ENCODE measurements at places on chromosomes 11 and 22.

DNA sequence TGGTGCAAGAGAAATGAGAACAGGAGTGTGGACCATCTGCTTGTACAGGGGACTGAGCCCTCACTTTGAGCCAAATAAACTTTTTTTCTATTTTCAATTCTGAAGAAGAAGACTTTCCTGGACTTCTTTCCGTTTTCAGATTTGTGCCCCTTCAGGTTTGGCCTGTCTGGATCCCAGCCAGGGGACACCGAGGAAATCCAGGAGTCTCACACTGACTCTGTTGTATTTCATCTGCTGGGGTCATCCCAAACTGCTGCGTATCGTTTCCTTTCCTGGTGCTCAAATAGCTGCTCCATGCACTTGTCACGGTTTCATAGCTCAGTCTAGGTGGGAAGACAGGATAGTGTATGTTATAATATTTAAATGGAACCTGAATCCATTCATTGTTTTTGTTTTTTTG lies 51.7 kb downstream of the GGTLC2 start:
- H3K27me3 ChIP-seq, result no peaks in the 10 kb centered on the region
- DNase-seq, result no peak
- no peak overlapping the region for H3K4me3 ChIP-seq
- no peaks in the 10 kb centered on the region for H3K36me3 ChIP-seq

DNA sequence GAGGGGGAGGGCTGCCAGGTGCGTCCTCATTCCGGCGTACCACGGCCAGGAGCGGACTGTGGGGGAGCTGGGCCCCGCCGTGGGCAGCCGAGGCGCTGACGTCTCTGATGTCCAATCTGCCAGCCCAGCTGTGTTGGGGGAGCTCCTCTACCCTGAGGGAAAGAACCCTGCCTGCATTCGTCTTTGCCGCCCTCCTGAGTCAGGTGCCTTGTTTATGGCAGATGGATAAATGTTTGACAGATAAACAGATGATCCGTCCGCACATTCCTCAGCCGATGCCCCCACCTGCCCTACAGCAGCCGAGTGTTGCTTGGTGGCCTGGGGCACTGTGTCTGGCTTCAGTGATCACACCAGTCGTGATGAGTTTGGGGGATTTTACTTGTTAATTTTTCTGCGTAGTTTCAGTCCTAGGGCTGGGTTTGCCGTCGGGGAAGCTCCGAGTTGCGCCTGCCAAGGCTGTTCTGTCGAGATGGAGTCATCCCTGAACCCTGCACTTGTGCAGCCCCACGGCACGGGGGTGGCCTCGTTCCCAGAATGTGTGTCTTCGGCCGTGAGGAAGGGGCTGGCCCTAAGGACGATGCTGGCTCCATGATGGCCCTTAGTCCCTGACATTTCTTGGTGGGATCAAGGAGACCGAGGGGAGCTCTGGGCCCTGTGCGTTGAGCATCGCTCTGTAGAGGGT lies 1083.9 kb downstream of the BRD1 start:
- no peak overlapping the region for H3K27ac ChIP-seq
- H3K27me3 ChIP-seq, result no peaks in the 10 kb centered on the region
- no peaks in the 10 kb centered on the region for H3K36me3 ChIP-seq

DNA sequence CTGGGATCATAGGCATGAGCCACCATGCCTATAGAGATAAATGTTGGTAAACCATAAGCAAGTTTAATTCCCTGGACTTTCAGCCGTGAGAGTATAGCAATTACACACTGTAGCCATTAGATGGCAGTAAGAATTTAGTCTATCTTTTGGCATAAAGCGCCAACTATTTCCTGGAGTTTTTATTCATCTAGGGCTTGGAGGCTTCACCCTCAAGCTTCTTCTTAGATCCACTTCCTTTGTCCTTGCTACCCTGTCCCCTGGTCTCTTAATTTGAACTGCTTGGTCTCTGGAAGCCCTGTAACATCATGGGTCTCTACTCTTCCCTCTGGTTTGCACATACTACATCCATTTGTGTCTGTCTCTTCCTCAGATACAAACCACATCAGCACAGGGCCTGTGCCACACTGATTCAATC lies 38.2 kb downstream of the OR10A6 start:
- no peak overlapping the region for H3K4me3 ChIP-seq
- no peak overlapping the region for H3K27ac ChIP-seq
- H3K4me1 ChIP-seq, result no peaks in the 10 kb centered on the region
- DNase-seq, result no peak
- H3K27me3 ChIP-seq, result no peaks in the 10 kb centered on the region
- H3K36me3 ChIP-seq, result no peaks in the 10 kb centered on the region

DNA sequence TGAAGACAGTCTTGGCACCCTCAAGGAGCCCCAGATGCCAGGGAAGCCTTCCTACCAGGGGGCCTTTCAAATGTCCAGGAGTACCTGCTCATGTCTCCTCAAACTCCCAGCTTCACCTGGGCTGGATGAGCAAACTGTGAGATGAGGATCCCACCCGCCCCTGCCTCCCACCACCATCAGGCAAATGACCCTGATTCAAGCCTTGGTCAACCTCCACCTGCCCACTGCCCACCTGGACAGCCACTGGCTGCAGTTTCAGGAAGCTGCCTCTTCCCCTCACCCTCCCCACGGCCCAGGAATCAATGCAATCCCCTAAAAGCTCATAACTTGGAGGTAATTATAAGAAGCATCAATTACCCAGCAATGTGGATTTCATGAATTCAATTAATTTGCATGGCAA lies 122.7 kb downstream of the BUD13 start:
- H3K27me3 ChIP-seq, result peaks cover under 1% of the 10 kb centered on the region
- H3K27ac ChIP-seq, result no peak overlapping the region
- H3K4me3 ChIP-seq, result no peak overlapping the region
- no peaks in the 10 kb centered on the region for H3K4me1 ChIP-seq
- no peaks in the 10 kb centered on the region for H3K36me3 ChIP-seq
- DNase-seq, result no peak

GRCh38 chr11:55106391-55106790 lies 155.6 kb upstream of the TRIM48 start:
- H3K4me1 ChIP-seq, result no peaks in the 10 kb centered on the region
- H3K4me3 ChIP-seq, result no peak overlapping the region
- H3K27me3 ChIP-seq, result no peaks in the 10 kb centered on the region
- no peaks in the 10 kb centered on the region for H3K36me3 ChIP-seq
- no peak overlapping the region for H3K27ac ChIP-seq
- no peak for DNase-seq

GRCh38 chr22:24433001-24433827 lies 5.8 kb downstream of the ADORA2A start:
- no peak for DNase-seq
- peaks cover 55% of the 10 kb centered on the region for H3K36me3 ChIP-seq
- peak overlapping the region; percentile 75 for H3K4me3 ChIP-seq
- peak overlapping the region; percentile 96 for H3K27ac ChIP-seq
- peaks cover 79% of the 10 kb centered on the region for H3K4me1 ChIP-seq

DNA sequence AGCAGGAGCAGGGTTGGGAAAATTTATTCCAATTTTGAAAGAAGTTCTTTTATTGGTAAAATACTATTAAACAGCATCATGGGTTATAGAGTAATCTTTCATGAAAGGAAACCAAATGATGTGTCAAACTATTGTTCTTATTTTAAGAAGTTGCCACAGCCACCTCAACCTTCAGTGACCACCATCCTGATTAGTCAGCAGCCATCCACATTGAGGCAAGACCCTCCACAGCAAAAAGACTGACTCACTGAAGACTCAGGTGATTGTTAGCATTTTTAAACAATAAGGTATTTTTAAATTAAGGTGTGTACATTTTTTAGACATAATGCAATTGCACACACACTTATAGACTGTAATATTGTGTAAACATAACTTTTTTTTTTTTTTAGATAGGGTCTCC lies 3.7 kb upstream of the HEPHL1 start:
- H3K4me3 ChIP-seq, result no peak overlapping the region
- no peaks in the 10 kb centered on the region for H3K27me3 ChIP-seq
- DNase-seq, result no peak
- no peaks in the 10 kb centered on the region for H3K36me3 ChIP-seq
- H3K27ac ChIP-seq, result no peak overlapping the region
- no peaks in the 10 kb centered on the region for H3K4me1 ChIP-seq

DNA sequence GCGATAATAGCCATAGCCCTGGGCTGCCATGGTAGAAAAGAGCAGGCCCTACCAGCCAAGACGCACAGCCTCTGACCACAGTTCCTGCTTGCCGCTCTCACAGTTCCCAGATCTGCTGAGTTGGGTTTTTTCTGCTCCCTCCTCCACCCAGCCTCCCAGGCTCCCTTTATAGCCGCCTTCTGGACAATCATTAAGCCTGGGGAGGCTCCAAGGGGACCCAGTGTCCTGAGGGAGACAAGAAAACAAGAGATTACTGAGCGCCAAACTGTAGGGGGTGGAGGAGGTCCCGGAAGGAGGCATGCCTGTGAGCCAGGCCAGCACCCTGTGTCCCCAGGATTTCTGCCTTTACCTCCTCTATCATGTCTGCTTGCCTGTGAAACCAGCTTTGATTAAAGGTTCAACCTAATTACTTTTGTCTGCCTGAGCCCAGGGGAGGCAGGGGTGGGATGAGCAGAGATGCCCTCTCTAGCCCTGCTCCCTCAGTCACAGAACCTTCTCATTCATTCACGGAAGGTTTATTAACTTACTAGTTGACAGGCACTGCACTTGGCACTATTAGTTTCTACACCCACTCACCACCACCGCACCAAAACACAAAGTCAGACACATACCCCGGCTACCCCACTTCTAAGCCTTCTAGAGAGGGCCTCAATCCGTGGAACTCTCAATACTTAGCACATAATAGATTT lies 1.2 kb downstream of the SLC37A4 start:
- DNase-seq, result no peak
- H3K4me3 ChIP-seq, result peak overlapping the region; percentile 69
- no peak overlapping the region for H3K27ac ChIP-seq

DNA sequence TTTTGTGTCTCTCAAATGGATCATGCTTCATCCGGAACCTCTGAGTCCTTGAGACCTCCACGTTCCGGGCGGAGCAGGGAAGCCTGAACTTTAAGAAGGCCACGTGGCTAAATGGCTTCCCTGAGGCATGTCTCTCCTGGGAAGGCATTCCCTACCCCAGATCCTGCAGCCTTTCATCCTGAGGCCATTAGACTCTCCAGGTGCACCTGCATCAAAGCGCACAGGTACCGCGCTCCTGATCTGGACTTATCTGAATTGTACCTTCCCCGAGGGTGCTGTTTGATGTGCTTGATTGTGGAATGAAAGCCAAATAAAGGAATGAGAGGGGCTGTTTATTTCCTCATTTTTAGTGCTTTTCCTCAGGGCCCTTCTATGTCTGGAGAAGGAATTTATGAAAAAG lies 22.5 kb downstream of the C22orf31 start:
- H3K27ac ChIP-seq, result no peak overlapping the region
- no peak overlapping the region for H3K4me3 ChIP-seq
- H3K36me3 ChIP-seq, result no peaks in the 10 kb centered on the region
- DNase-seq, result no peak
- no peaks in the 10 kb centered on the region for H3K4me1 ChIP-seq

GRCh38 chr11:131889146-131889577 lies 518.7 kb downstream of the NTM start:
- H3K4me3 ChIP-seq, result no peak overlapping the region
- H3K4me1 ChIP-seq, result no peaks in the 10 kb centered on the region
- no peak for DNase-seq
- H3K27ac ChIP-seq, result no peak overlapping the region

GRCh38 chr22:39251762-39252460 lies 7.1 kb upstream of the PDGFB start:
- no peak overlapping the region for H3K27ac ChIP-seq
- DNase-seq, result no peak
- H3K4me1 ChIP-seq, result no peaks in the 10 kb centered on the region
- H3K27me3 ChIP-seq, result peaks cover 24% of the 10 kb centered on the region

GRCh38 chr22:21734540-21735199 lies 924 bp downstream of the YPEL1 start:
- H3K4me1 ChIP-seq, result peaks cover 25% of the 10 kb centered on the region

GRCh38 chr11:131875611-131876010 lies 505.2 kb downstream of the NTM start:
- H3K4me1 ChIP-seq, result no peaks in the 10 kb centered on the region
- H3K27me3 ChIP-seq, result no peaks in the 10 kb centered on the region
- no peaks in the 10 kb centered on the region for H3K36me3 ChIP-seq
- DNase-seq, result no peak
- no peak overlapping the region for H3K4me3 ChIP-seq

DNA sequence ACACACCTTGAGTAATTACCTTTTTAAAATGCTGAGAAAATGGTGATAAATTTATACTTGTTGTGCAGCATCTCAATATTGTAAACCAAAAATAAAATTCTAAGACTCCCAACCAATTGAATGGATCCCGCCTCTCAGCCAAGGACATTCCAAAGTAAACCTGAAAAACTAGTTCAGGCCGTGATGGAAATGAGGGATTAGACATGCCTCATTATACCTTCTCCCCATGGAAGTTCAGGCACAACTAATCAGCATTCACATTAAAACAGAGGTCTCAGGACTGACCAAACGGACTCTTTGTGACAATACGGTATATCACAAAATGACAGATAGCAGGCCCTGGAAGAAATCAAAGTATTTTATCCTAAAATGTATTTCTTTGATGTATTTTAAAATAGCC lies 907.4 kb upstream of the RAG2 start:
- H3K36me3 ChIP-seq, result no peaks in the 10 kb centered on the region
- no peak overlapping the region for H3K4me3 ChIP-seq
- H3K27me3 ChIP-seq, result no peaks in the 10 kb centered on the region
- DNase-seq, result no peak

DNA sequence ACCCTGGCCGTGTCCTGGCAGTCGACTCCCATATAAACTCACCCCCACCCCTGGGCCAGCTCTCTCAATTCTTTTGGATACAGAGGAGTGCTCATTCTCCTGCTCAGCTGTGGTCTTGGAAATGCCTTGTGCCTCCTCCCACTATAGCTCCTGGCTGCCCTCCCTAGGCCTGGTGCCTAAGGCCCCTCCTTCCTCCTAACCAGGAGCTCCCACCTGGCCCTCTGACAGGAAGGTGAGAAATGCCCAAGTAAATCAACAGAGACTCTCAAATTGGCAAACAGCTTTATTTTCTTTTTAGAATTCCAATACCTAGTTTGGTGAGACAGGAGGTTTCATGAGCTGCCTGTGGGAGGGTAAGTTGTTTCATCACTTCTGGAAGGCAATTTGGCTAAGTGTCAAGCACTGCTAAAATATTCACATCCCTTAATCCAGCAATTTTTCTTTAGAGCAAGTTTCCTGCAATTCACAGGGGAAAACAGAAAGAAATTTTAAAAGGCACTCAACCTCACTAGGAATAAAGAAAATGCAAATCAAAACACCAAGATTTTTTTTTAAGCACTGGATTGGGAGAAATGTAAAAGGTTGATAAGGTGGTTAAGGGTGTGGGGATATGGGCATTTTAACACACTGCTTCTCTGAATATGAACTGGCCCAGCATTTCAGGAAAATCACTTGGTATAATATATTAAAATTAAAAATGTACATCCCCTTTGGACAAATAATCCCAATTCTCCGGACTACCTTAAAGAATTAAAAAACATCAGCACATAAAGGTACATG lies 209.7 kb upstream of the ARHGAP20 start:
- no peak overlapping the region for H3K4me3 ChIP-seq
- H3K36me3 ChIP-seq, result no peaks in the 10 kb centered on the region
- no peaks in the 10 kb centered on the region for H3K4me1 ChIP-seq
- no peak overlapping the region for H3K27ac ChIP-seq
- DNase-seq, result no peak

- H3K4me3 ChIP-seq, result no peak overlapping the region
- peaks cover 61% of the 10 kb centered on the region for H3K4me1 ChIP-seq
- H3K36me3 ChIP-seq, result peaks cover 3% of the 10 kb centered on the region
- DNase-seq, result no peak
- peak overlapping the region; percentile 88 for H3K27ac ChIP-seq
Observed at GRCh38 chr11:57641011-57641807, 8.5 kb downstream of the YPEL4 start.

- H3K4me1 ChIP-seq, result no peaks in the 10 kb centered on the region
- H3K27me3 ChIP-seq, result no peaks in the 10 kb centered on the region
- H3K36me3 ChIP-seq, result peaks cover 5% of the 10 kb centered on the region
Observed at GRCh38 chr11:118415062-118415738, 13.8 kb downstream of the ATP5MG start.

Measured in thymus (tissue), 14 donors.